Activated CD4-positive, alpha-beta memory T cell treated with anti-CD3 and anti-CD28 coated beads for 36 hours (primary cell): ENCODE measurements at places on chromosomes 11 and 22.

GRCh38 chr11:23453522-23453921, 593.2 kb upstream of the CCDC179 start:
- H3K27ac ChIP-seq: no peak overlapping the region
- no peaks in the 10 kb centered on the region for H3K4me1 ChIP-seq
- H3K27me3 ChIP-seq: no peaks in the 10 kb centered on the region

DNA sequence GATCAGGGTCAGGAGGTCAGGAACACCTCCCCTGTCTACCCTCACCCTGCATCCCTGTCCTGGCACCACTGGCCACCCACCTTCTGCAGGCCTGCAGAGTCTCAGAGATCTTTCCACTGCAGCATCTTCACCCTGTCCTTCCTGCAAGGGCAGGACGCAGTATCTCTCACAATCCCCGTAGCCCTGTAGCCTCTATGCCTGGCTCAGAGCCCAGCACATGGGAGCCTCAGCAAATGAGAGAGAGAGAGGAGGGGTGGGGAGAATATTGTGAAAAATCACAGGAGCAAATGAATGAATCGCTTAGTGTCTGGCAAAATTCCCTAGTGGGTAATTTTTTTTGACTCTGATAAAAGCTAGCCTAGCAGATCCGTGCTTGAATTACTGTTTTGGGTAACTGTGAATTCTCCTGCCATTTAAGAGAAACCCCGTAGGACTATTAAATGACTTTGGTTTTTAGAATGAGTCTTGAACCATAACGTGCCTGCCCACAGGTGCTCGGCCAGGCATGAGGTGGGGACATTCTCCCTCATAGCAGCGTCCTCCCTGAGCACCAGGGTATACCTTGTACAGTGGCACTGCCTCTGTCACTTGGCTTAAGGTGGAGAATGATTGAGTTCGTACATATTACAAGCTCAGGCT, 91.5 kb downstream of the MORC2 start:
- DNase-seq: no peak
- no peaks in the 10 kb centered on the region for H3K4me1 ChIP-seq
- H3K4me3 ChIP-seq: no peak overlapping the region
- no peak overlapping the region for H3K27ac ChIP-seq
- no peaks in the 10 kb centered on the region for H3K27me3 ChIP-seq

DNA sequence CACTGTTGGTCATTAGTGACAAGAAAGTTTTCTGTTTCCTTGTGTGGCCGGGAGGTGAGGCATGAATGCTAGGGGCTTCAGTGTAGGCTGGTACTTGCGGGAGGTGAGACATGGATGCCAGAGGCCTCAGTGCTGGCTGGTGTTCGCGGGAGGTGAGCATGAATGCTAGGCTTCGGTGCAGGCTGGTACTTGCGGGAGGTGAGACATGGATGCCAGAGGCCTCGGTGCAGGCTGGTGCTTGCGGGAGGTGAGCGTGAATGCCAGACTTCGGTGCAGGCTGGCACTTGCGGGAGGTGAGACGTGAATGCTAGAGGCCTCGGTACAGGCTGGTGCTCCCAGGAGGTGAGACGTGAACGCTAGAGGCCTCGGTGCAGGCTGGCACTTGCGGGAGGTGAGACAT, 48.4 kb downstream of the ANO1 start:
- no peak overlapping the region for H3K27ac ChIP-seq
- no peak for DNase-seq
- peaks cover 4% of the 10 kb centered on the region for H3K27me3 ChIP-seq
- H3K4me3 ChIP-seq: no peak overlapping the region

DNA sequence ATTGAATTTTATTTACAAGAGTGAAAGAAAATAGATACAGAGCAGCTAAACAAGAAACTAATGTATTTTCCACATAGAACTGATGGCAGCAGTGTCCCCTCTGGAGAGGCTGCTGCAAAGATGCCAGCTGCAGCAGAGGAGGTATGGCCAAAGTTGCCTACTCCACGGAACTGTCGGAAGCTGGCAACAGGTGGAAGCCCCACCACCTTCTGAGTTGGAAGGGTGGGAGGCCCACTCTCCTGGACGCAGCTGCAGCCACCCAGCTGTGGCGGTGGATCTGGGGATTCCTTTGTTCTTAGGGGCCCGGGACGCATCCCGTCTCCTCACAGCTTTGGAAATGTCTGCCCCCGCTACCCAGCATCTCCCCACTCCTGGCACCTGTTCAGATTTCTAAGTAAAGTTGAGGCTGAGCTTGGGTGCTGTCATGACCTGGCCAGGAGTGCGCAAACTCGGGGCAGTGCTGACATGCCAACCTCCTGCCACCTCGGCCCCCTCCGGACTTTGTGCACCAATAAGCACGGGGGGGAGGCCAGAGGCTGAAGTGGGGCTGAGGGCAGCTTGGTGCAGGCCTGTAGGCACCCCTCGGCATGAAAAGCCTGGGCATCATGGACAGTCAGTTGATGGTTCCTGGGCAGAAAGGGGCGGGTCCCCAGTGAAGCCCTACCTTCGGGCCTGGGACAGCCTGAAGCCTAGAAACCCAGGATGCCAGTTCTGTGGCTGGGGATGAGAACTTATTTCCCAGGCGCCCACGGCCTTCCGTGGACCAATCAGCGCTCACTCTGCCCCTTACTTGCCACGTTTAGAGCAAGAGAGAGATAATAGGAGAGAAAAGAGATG, 1071.4 kb downstream of the JRKL start:
- H3K36me3 ChIP-seq: no peaks in the 10 kb centered on the region
- H3K27me3 ChIP-seq: no peaks in the 10 kb centered on the region
- no peak for DNase-seq
- no peak overlapping the region for H3K4me3 ChIP-seq

- DNase-seq: no peak
- no peaks in the 10 kb centered on the region for H3K36me3 ChIP-seq
- H3K27ac ChIP-seq: no peak overlapping the region
- H3K27me3 ChIP-seq: no peaks in the 10 kb centered on the region
Observed at GRCh38 chr11:109791337-109791736, 301.9 kb upstream of the ZC3H12C start.

GRCh38 chr11:57905439-57905838, 118.2 kb upstream of the OR9Q1 start:
- H3K27ac ChIP-seq: no peak overlapping the region
- DNase-seq: no peak
- H3K27me3 ChIP-seq: peaks cover 5% of the 10 kb centered on the region

DNA sequence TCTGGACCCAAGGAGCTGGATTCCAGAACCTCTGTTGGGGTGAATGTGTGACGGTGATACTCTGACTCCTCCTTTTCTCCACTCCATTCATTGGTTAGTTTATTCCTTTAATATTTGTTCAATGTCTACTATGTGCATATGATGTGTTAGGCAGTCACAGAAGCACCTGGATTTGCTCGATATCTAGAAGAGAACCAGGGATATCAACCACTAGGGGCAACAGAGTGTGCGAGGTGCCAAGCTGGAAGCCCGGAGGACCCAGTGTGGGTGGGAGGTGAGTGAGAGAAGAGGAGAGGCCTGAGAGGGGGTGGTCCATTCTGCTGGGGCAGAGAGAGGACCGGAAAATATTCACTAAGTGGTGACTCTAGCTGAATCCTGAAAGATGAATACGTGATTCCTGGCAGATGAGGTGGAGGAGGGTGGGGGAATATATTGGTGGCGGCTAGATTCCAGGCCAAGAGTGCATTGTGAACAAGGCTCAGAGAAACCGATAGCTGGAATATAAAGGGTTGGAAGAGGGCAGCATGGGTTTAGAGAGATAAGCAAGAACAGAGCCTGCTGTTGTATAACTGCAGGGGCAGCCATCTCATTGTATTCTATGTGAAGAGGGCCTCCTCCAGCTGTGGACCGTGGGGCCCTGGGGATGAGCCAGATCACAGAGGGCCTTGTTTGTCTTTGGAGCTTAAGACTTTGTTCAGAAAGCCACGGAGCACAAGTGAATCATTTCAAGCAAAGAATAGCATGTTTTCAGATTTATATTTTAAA, 6.9 kb upstream of the TIMP3 start:
- H3K4me3 ChIP-seq: no peak overlapping the region
- DNase-seq: no peak

DNA sequence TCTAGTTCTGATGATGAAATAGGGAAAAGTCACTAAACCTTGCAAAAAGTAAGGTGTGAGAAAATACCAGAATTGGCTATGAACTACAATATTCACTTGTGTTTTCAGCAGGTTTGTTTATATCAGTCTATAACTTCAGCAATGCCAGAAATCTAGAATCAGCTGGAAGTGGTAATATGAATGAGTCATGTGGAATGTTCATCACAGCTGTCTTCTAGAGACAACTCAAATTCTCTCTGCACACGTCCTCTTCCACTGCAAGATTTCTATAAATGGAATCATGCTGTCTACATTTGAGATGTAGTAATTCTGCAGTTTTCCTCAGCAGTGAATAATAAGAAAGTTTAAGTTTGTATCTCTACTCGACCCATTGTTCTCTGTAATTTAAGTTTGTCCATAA, 89.9 kb downstream of the OR4A15 start:
- no peaks in the 10 kb centered on the region for H3K36me3 ChIP-seq
- no peak for DNase-seq
- H3K27me3 ChIP-seq: no peaks in the 10 kb centered on the region
- no peaks in the 10 kb centered on the region for H3K4me1 ChIP-seq

DNA sequence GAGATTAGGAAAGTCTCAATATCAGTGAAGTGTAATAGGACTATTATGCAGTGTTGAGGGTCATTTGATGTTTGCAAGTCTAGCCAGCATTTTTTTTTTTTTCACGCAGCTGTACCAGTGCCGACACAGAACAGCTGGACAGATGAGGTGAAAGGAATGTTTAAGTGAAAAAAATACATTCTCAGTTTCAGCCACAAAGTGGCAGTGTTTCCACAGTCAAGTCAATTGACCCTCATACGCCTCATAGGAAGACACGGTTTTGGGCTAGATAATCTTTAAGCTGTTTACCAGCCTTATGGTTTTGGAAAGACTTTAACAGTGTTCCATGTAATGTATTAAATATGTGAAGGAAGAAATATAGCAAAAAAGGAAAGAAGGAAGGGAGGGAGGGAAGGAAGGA, 349.9 kb upstream of the ANO3 start:
- no peaks in the 10 kb centered on the region for H3K36me3 ChIP-seq
- no peaks in the 10 kb centered on the region for H3K4me1 ChIP-seq
- H3K4me3 ChIP-seq: no peak overlapping the region

DNA sequence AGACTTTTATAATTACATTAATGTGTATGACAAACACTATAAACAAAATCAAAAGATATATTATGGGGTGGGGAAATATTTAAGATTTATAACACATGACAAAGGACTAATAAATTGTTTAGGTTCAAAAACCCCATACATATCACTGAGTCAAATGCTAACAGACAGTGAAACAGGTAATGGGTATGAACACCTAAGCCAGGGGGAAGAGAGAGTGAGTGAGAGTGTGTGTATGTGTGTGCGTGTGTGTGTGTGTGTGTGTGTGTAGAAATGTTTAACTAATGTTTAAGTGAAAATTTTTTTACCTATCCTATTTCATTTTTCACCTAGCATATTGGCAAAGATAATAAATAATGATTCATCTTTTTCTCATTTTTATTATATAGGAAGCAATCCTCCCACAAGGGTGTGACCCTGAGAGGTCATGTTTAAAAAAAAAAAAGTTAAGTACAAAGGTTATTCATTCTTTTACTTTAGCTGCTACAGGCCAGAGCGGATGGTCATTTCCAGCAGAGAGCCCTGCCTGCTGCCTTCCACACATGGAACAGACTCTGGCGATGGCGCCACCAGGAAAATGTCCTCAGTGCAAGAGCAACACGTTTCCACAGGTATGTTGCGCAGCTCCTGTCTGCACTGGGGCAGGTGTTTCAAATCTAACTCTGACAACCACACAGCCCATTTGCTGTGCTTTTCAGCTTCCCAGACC, 72.9 kb downstream of the PISD start:
- peak overlapping the region; percentile 18 for H3K27ac ChIP-seq
- H3K36me3 ChIP-seq: peaks cover 52% of the 10 kb centered on the region
- H3K4me3 ChIP-seq: no peak overlapping the region
- peaks cover 33% of the 10 kb centered on the region for H3K4me1 ChIP-seq

- peaks cover 12% of the 10 kb centered on the region for H3K4me1 ChIP-seq
- no peaks in the 10 kb centered on the region for H3K27me3 ChIP-seq
- no peak overlapping the region for H3K4me3 ChIP-seq
- no peaks in the 10 kb centered on the region for H3K36me3 ChIP-seq
Observed at GRCh38 chr11:78037056-78037455, 14.0 kb upstream of the KCTD14 start.

- no peak overlapping the region for H3K27ac ChIP-seq
- H3K36me3 ChIP-seq: no peaks in the 10 kb centered on the region
- H3K27me3 ChIP-seq: no peaks in the 10 kb centered on the region
- no peak overlapping the region for H3K4me3 ChIP-seq
Observed at GRCh38 chr11:47391077-47391583, 12.8 kb upstream of the SPI1 start.

- H3K4me3 ChIP-seq: peak overlapping the region; percentile 89
- peaks cover 45% of the 10 kb centered on the region for H3K27me3 ChIP-seq
- H3K4me1 ChIP-seq: peaks cover 37% of the 10 kb centered on the region
Observed at GRCh38 chr11:10302744-10303557, 1.9 kb upstream of the ADM start.

- no peak overlapping the region for H3K27ac ChIP-seq
- no peak for DNase-seq
- H3K4me3 ChIP-seq: no peak overlapping the region
- H3K27me3 ChIP-seq: no peaks in the 10 kb centered on the region
- no peaks in the 10 kb centered on the region for H3K36me3 ChIP-seq
Observed at GRCh38 chr11:67422891-67423290, 5.4 kb upstream of the RPS6KB2 start.

DNA sequence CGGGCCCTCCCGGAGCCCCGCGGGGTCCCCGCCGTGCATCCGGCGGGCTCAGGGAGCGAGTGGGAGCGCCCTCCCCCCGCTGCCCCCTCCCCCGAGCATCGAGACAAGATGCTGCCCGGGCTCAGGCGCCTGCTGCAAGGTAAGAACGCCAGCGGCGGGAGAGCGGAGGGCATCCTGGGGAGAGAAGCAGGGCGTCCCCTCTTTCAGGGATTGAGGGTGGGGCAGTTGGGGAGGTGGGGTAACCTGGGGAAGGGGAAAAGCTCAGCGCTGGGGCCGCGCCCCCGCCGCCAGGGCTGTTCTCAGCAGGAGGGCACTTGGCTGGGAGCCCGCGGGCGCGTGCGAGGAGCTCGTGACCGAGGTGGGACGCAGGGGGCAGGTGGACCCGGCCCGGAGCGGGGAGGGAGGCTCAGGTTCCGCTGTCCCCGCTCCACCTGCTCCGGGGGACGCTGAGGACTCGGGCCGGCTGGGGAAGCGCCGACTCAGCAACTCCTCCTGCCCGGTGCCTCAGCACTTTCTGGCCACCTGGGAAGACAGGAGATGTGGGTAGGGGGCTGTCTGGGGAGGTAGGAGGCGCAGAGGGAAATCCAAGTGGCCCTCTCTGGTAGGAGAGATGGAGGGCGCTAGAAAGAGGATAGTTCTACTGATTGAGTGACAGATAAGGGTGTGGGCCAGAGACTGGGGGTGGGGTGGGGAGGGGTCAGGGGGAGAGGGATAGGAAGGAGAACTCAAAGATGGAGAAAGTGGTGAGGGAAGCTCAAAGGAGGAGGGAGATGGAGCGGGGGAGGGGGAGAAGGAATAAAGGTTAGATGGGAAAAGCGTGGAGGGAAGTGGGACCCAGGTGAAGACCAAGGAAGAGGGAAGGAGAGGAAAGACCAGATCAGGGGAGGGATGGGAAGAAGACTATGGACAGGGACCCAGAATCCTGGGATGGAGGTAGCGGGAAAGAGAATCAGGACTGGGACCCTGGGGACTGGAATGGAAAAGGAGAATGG, 726 bp downstream of the RTN4RL2 start:
- H3K27me3 ChIP-seq: peaks cover 36% of the 10 kb centered on the region
- H3K4me3 ChIP-seq: peak overlapping the region; percentile 23
- no peak for DNase-seq
- H3K27ac ChIP-seq: no peak overlapping the region
- peaks cover 25% of the 10 kb centered on the region for H3K4me1 ChIP-seq
- no peaks in the 10 kb centered on the region for H3K36me3 ChIP-seq

GRCh38 chr11:10438458-10438857, 16.6 kb upstream of the AMPD3 start:
- H3K36me3 ChIP-seq: no peaks in the 10 kb centered on the region
- no peak overlapping the region for H3K27ac ChIP-seq
- no peaks in the 10 kb centered on the region for H3K27me3 ChIP-seq
- peaks cover 18% of the 10 kb centered on the region for H3K4me1 ChIP-seq
- H3K4me3 ChIP-seq: no peak overlapping the region
